ENCODE measurements at places on chromosomes 13 and 19. TPM values are rescaled to one million over a fixed set of nuclear protein-coding genes. Genes with fewer than 3 reads are reported as not detected.

The ARHGEF1 gene
- 108 TPM for total RNA-seq

The GPR18 gene
- not detected for total RNA-seq

The PROZ gene
- not detected for total RNA-seq

The UBXN6 gene
- 97.0 TPM for total RNA-seq

The NCR1 gene
- not detected for total RNA-seq

The NRTN gene
- not detected for total RNA-seq

DNA sequence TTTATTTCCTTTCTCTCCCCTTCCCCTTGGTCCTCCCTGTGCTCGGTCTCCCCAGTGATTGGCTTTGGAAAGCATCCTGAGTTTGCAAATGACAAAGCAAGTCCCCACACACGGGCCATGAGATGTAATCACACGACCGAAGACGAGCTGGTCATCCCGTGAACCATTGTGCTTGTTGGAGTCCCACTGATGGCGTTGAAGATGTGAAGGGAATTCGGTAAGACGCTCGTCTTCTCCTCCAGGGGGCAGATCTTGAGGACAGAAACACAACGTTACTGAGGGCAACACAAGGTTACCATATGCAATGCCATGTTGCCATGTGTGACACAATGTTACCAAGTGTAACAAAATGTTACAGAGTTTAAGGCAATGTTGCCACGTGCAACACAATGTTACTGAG is 42.0 kb upstream of the SLC15A1 start:
- DNase-seq: no peak

- no peak for DNase-seq
Measured at GRCh38 chr19:10114651-10115391, 3.3 kb downstream of the P2RY11 start.

GRCh38 chr19:48362716-48363499 is 832 bp downstream of the TMEM143 start:
- peak; percentile 86 for DNase-seq

GRCh38 chr19:33902802-33903488 is 106.3 kb downstream of the KCTD15 start:
- no peak for DNase-seq

DNA sequence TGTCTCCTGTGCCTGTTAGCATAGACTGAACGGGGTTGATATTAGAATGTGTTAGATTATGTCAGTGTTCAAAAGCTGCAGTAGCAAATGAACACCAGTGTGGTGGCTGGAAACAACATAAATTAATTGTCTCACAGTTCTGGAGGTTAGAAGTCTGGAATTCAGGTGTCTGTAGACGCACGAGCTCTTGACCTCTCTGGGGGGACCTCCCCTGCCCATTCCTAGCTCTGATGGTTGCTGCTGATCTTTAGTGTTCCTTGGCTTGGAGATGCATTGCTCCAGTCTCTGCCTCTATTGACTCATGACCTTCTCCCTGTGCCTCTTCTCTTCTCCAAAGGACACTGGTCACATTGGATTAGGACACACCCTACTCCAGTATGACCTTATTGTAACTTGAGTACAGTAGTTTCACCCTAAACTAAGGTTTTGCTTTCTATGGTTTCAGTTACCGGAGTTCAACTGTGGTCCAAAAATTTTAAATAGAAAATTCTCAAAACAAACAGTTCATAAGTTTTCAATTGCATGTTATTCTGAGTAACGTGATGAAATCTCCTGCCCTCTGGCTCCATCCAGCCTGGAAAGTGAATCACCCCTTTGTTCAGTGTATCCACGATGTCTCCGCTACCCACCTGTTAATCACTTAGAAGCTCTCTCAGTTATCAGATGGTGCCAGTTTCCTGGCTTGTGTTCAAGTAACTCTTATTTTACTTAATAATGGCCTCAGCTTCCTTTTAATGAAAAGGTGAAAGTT is 273.2 kb downstream of the MYO16 start:
- no peak for DNase-seq

DNA sequence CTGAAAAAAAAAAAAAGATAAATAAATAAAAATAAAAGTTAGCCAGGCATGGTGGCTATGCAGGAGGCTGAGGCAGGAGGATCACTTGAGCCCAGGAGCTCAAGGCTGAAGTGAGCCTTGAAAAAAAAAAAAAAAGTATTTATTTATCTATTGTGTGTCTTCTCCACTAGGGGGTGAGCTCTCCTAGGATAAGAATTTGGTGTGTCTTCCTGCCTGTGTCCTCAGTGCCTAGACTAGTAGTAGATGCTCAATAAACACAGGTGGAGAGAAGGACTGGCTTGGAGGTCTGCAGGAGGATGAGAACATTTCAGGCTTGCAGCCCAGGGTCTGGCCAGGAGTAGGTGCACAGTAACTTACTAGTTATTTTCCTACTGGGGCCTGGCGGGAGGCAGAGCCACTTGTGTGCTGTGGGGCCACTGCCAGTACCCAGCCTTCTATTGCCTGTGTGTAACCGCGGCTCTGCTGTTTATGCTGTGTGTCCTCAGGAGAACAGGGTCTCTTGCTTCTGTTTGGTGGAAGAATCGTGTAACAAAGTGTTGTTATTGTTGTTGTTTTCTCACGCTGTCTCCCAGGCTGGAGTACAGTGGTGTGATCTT is 5.4 kb downstream of the LMTK3 start:
- DNase-seq: peak; percentile 21
